Activated naive CD4-positive, alpha-beta T cell treated with anti-CD3 and anti-CD28 coated beads for 36 hours (primary cell): ENCODE measurements at places on chromosomes 16 and 17.
A peak's percentile ranks its signal among the peaks of the same experiment; 100 is the strongest.

GRCh38 chr17:33199571-33200510 is 93.3 kb downstream of the ASIC2 start:
- no peak for DNase-seq

GRCh38 chr17:47714773-47715396 is 18.2 kb upstream of the TBX21 start:
- DNase-seq, result no peak

DNA sequence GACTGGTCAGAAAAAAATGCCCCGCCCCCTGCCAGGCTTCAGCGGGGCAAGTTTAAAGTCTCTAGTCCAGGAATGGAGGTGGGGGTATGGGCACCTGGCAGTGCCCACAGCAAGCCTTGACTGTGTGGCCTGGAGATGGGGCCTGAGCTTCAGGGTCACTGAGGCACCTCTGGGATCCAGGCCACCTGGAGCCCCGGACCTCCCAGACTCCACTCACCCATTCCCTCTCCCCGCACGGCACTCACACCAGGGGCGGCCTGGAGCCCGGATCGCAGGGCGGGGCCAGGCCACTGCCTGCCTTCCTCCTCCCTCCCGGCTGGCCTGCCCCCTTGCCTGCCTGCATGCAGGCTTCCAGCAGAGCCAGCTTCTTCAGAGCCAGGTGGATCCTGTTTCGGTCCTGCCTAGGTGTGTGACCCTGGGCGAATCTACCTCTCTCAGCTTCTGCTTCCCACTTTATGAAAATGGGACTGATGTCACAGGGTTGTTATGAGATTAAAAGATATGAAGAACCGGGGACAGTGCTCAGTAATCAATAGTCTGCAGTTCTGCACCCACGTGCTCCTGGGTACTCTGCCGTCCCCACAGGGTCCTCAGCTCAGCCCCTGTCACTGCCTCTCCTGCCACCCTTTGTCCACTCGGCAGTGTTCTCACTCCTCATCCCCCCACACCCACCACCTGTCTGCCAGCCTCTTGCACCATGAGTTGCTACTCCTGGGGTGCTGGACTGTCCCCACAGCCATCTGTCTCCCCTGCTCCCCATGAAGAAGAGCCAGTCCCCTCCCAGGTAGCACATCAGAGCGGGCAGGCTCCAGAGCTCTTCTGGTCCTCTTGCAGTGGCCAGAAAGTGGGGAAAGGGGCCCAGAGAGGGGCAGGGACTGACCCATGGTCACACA is 1.2 kb upstream of the TCAP start:
- no peak for DNase-seq

DNA sequence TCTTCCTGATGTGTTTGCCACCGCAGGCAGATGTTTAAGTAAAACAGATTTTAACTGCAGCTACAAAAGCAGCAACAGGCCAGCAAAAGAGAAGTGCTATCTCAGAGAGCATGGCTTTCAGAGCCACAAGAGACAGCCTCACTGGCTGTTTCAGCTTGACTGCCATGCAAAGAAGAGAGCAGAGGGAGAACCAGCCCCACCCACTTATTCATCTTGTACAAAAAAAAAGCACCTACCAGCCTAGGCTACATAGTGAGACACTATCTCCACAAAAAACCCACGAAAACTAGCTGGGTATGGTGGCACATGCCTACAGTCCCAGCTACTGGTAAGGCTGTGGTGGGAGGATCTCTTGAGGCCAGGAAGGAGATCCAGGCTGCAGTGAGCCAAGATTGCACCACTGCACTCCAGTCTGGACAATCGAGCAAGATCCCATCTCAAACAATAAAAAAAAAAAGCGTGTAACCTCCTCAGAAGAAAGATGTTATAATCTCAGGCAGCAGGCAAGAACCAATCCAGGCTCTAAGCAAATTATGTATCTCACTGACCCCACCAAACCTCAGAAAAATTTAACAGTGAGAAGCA is 30.0 kb downstream of the STH start:
- no peak for DNase-seq

DNA sequence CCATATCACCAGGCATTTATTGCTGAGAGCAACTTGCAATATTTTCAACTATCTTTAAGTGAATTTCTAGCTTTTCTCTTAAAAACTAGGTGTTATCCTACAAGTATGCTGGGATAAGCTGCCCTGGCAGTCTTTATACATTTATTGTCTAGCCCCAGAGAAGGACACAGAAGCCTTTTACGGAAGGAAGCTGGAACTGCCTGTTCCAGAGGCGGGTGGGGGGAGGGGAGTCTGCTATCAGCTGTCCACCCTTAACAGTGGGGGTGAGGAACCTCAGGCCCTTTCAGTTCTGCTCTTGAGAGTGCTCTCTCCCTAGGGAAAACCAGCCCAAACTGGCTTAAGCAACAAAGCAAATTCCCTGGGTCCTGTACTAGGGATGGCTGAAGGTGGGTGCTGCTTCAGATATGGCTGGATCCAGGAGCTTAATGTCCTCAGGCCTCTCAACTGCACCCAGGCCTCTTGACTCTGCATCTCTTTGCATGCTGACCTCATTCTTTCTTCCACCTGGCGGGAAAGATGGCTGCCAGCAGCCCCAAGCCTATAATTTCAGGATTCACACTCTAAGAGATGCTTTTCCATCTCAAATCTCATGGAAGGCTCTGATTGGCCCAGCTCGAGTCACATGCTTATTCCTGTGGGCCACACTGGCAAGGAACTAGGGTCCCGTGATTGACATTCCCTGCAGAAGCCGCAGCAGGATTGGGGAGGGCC is 16.6 kb downstream of the NAGPA start:
- DNase-seq, result no peak

DNA sequence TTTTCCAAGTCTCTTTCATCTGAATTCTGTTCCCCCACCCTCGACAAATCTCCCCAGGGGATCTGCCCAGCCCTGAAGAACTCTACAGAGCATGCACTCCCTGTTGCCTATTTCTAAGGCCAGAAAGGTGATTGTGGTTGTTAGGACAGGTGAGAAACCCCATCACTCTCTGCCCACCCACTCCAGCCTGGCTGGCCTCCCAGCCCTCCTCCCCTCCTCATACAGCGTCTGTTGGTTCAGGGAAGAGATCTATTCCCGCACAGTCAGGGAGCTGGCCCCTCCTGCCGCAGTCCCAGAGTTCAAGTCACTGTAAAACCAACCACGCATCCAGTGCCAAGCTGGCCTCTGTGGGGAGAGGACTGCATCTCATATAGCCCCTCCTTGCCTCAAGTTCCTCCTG is 98.7 kb downstream of the KCNJ12 start:
- DNase-seq, result no peak

DNA sequence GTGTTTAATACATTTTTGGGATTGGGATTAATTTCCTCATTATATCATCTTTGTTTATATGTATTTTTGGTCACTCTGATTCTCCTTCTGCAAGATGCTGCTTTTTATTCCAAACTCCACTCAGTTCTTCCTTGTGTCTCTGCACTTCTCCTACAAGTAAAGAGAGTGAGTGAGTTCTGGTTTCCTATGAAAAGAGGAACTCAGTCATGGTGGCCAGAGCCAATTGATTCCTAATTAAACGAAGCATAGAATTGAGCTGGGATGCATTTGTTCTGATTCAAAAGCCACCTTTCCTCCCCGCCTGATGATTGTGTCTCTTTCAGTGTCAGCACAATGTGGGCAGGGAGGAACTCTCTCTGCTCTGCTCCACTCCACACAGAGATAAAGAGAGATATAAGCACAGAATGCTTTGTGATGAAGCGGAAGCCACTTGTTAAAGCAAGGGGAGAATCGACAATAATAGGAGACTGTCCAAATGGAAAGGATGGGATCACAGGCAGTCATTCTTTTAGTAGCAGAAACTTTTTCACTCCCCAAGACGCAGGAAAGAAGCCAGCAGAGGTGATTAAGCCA is 121.3 kb upstream of the GOT2 start:
- no peak for DNase-seq

DNA sequence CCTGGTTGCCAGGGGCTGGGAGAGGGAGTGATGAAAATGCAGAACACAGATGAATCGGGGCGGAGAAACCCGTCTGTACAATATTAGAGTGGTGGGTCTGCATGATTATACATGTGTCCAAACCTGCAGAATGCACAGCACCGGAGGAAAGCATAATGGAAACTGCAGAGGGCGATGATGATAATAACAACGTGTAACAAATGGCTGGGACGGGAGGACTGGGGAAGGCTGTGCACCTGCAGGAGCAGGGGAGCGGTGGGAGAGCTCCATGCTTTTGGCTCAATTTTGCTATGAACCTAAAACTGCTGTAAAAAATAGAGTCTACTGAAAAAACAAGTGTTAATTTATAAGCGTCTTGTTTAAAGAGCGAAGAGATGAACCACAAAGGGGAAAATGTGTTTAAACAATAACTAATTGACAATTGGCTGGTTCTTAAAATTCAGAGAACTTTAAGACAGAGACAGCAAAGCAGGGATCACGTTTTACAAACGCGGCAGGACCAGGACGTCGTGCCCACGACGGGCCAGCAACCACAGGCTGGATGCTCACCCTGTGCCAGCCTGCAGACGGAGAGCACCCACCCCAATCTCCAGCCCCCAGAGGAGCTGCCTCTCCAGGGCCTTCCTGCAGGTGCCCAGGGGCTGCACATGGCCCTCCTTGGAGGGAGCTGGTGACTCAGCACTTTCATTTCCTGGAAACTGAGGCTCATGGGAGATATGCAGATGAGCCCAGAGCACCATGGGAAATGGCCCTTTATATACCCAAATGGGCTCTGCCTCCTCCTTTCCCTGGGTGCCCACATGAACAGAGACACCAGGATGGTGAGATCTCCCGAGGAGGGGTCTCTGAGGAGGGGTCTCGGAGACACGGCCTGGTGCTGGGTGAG is at the start of gene TEX19:
Gene TEX19, plus strand, starts transcription at position 783 of the 886 bp plus-strand sequence. CDS start 2,904 bp downstream, outside the sequence.
- peak; percentile 42 for DNase-seq

- peak; percentile 48 for DNase-seq
Observed at GRCh38 chr17:74296548-74296936, 22.5 kb downstream of the DNAI2 start.

DNA sequence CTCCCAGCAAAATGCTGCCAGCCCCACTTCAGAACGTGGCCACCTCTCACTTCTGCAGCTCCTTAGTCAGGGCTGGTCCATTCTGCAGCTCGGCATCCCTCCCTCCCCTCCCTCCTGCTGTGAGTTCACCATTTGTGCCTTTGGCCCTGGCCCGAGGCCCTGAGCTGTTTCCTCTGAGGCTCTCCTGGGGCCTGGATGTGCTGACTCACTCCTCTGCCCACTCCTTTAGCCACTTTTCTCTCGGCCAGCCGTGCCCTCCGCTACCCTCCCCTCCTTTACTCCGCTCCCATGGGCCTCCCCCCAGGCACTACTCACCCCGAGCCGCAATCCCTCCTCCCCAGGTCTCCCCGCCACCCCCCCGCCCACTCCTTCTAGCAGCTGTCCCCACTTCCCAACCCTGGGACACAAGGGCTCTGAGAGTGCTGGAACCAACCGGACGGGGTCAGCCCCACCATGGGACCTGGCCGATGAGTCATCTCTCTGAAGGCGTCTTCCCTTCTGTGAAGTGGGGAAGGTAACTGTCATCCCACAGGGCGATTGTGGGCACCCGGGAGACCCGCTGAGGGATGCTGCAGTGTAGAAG is 11.5 kb downstream of the KCNG4 start:
- no peak for DNase-seq
